ENCODE measurements at places on chromosomes 12 and 14. TPM values are rescaled to one million over a fixed set of nuclear protein-coding genes. Genes with fewer than 3 reads are reported as not detected.

Gene RAD9B
- total RNA-seq, result 1.4 TPM

Gene RHOJ
- total RNA-seq, result 4.3 TPM

Gene GLS2
- total RNA-seq, result not detected

Gene ZFHX2
- 0.32 TPM for total RNA-seq

Gene SLC39A5
- total RNA-seq, result not detected

Gene KCNC2
- not detected for total RNA-seq

Gene COQ10A
- 13.2 TPM for total RNA-seq

Gene NOVA1
- 0.52 TPM for total RNA-seq

Gene KRT74
- not detected for total RNA-seq

Gene CIROP
- not detected for total RNA-seq

Gene CLEC1B
- total RNA-seq, result not detected

Gene PLCZ1
- total RNA-seq, result not detected

Gene HAL
- 0.11 TPM for total RNA-seq

Gene MYF6
- total RNA-seq, result not detected

Gene OR6C65
- total RNA-seq, result not detected

Gene SYT1
- total RNA-seq, result 1.5 TPM

Gene LRTM2
- not detected for total RNA-seq

Gene ACSM4
- not detected for total RNA-seq

Gene TESPA1
- total RNA-seq, result not detected

Gene PRORP
- 40.2 TPM for total RNA-seq

Gene ZDHHC22
- total RNA-seq, result not detected

Gene PRICKLE1
- 0.91 TPM for total RNA-seq

Gene MSI1
- 0.26 TPM for total RNA-seq

Gene DAO
- total RNA-seq, result not detected

Gene LRRC10
- not detected for total RNA-seq

Gene EML1
- 47.8 TPM for total RNA-seq

Gene CSRP2
- total RNA-seq, result 4.0 TPM

Gene CLEC2D
- 6.9 TPM for total RNA-seq

Gene FAM234B
- 7.1 TPM for total RNA-seq

Gene RNU6-7
- total RNA-seq, result not detected

Gene TAS2R10
- total RNA-seq, result 2.9 TPM

Gene BIN2
- total RNA-seq, result not detected

Gene FITM1
- total RNA-seq, result 0.32 TPM

Gene ANO4
- total RNA-seq, result 0.32 TPM

Gene SLCO1B1
- total RNA-seq, result not detected

Gene CCDC91
- 33.7 TPM for total RNA-seq

Gene MANSC1
- 16.2 TPM for total RNA-seq

Gene TDRD9
- total RNA-seq, result 2.7 TPM
